Stimulated activated naive B cell treated with anti-CD40 and anti-IgM and Interleukin-4, amounts not matched to agents 10 μg/mL and 1 μg/mL and 100 μg/mL, for 72 hours (primary cell): ENCODE measurements at places on chromosomes 3 and 15.

- no peak for DNase-seq
Measured at GRCh38 chr3:118637846-118638245, 396.8 kb downstream of the IGSF11 start.

GRCh38 chr3:41317718-41318117 is 118.4 kb downstream of the CTNNB1 start:
- DNase-seq: no peak

GRCh38 chr3:83092521-83093221 is 1331.2 kb upstream of the GBE1 start:
- DNase-seq: no peak

DNA sequence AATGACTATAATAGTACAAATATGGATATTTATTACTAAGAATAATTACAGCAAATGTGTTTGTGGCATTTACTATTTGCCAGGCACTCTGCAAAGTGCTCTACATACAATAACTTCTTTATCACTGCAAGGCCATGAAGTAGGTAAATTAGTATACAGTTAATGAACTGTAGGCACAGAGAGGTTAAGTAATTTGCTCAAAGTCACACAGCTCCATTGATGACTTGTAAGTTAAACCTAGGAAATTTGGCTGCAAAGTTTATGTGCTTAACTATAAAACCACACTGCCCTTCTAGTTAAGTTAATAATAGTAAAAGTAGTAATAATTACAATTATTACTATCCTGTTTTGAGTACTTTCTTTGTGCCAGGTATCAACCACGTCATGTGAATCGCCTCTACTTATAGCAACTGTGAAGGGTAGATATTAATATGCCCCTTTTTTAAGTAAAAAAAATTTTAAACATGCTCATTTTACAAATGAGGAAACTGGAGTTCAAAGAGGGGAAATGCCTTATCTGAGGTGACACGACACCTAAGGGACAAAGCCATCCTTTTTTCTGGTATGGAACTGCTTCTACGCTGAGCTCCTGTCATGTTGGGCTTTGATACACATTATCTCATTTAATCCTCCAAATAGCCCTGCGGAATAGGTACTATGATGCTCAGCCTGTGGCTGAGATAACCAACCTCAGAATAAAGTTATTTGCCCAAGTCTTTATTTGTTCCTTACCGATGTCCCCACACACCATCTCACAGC is 8.5 kb downstream of the BHLHE40 start:
- no peak for DNase-seq

GRCh38 chr3:114370537-114371174 is 76.8 kb downstream of the TIGIT start:
- DNase-seq: no peak

DNA sequence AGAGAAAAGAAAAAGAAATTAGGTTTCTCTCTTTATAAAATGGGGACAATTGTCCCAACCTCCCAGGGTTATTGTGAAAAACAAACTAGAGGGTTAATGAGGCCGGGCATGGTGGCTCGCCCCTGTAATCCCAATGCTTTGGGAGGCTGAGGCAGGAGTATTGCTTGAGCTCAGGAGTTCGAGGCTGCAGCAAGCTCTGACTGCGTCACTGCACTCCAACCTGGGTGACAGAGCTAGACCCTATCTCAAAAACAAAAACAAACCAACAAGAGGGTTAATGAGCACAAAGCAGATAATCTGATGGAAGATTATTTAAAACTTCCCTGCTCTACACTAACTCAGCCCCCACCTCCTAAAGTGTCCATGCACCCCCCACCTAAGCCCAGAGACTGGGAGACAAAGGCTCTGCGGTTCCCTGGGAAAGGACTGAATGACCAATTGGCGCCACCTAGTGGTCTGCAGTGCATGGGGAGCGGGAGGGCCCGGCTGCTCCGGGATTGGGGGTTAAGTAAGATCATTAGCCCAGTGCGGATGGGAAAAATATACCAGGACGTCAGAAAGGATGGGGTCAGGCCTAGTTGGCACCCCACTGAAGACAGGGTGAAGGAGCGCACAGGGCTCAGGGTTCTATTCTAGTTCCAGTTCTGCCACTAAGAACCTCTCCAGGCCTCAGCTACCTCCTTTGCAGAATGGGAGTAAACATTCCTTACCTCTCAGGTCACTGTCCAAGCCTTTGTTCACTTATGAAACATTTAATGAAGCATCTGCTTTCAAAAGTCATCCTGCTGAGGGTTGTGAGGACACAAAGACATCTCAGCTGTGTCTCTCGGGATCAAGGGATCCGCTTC is 15.6 kb downstream of the PIF1 start:
- DNase-seq: peak; percentile 37

DNA sequence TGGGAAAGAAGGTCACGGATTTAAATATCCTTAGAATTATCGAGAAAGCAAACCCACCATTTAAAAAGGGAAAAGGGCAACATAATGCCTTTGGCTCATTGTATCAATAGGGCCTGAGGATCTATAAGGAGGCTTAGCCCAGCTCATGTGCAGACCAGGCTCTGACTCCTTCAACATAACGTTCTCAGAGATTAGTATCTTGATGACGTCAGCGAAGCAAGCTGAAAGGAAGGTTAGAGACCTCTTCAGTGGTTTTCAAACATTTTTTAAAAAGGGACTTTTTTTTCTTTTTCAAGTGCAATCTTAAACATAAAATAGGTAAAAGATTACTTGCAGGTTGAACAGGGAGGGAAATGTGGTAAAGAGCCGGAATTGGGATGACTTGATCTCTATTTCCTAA is 463.9 kb upstream of the ADAMTS9 start:
- no peak for DNase-seq

GRCh38 chr3:25547943-25548674 is 116.6 kb downstream of the TOP2B start:
- DNase-seq: no peak

- no peak for DNase-seq
Measured at GRCh38 chr3:117610156-117610555, 900.6 kb downstream of the TUSC7 start.

- no peak for DNase-seq
Measured at GRCh38 chr3:109353057-109353456, 15.7 kb upstream of the DPPA4 start.

DNA sequence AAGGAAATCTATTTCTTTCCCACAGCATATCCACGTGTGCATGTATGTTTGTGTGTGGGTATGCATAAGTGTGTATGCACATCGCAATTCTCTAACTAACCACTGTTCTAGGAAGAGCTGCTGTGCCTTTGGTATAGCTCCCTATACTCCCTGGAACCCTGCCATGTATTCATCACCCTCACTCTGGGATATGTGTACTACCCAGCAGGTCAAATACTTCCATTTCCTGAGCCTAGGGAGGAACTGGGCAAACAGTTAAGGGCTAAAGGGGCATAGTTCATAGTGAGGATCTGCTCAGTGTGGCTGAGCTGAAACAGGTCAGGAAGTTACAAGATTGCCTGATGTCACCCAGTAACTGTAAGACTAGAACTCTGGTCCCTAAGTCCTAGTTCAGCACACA is 260.4 kb downstream of the RPLP1 start:
- no peak for DNase-seq

DNA sequence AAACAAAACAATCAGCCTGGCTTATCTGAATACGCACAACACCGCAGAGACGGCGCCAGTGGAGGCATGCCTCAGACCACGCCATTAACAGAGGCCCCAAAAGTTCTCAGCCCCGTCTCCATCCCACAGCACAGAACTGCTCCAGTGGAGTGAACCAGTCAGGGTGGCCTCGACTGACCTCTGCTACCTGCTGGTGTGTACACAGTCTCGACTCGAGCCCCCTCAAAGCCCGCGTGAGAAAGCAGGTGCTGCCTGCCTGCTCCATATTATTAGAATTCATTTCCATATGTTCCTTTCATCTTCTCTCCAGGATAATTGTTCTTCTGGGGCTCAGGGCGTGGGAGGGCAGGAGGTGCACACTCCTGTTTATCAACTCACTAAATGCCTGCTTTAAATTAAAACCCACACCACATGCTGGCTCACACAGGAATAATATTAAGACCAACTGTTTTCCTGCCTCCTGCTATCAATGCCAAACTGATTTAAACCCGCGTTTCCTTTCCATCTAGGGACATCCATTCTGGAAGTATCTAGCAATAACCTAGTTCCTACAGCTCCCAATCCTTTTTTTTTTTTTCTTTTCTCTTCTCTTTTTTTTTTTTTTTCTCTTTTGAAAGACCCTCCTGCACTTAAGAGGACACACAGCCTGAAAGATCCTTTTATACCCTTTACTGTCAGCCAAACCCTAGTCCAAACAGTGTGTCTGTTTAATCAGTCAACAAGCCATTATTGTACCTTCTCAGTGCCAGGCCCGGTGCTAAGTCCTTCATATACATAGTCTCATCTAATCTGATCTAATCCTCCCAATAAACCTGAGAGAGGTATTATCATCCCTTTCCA is 101.2 kb downstream of the TLE3 start:
- DNase-seq: no peak

DNA sequence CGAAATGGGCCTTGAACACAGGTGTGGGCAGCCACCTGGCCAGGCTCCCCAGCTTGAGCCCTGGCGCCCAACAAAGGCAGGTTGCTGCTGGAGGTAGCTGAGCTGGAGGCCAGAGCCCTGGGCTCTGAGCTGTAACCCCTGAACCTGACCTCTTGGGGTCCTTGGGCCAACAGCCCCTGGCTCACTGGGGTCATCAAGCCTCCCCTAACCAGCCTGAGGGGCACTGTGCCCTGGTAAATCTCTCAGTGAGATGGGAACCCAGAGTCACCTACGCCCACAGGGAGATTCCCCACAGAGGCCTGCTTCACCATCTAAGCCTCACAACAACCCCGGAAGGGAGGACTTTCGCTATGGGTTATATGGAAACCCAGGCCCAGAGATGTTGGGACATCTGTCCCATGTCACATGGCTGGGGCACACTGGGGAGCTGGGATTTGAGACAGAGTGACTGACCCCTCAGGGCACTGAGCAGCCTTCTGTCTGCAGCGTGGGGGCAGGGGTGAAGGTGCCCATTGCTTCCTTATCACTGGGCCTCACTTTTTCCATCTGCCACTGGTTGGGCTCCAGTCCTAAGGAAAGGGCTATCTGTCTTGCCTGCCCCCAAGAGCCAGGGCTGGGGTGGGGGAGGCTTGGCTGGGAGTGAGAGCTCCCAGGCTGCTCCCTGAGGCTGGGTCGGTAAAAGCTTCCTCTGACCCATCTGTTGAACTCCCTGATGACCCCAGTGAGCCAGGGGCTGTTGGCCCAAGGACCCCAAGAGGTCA is 59.1 kb downstream of the IQSEC1 start:
- DNase-seq: no peak

DNA sequence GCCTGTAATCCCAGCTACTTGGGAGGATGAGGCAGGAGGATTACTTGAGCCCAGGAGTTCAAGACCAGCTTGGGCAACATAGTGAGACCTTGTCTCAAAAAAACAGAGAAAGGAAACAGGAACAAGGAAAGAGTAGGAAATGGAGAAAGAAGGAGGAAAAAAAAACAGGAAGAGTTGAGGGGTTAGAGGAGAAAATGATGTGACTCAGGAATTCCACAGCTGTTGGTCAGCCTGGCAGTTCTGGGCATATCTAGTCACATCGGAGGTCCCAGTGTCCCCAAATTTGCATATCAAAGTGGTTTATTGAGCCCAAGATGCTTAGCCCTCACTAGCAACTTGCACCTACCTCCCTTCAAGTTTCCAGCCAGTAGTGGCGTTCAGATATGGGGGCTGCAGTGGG is 18.8 kb upstream of the JMJD7 start:
- no peak for DNase-seq

DNA sequence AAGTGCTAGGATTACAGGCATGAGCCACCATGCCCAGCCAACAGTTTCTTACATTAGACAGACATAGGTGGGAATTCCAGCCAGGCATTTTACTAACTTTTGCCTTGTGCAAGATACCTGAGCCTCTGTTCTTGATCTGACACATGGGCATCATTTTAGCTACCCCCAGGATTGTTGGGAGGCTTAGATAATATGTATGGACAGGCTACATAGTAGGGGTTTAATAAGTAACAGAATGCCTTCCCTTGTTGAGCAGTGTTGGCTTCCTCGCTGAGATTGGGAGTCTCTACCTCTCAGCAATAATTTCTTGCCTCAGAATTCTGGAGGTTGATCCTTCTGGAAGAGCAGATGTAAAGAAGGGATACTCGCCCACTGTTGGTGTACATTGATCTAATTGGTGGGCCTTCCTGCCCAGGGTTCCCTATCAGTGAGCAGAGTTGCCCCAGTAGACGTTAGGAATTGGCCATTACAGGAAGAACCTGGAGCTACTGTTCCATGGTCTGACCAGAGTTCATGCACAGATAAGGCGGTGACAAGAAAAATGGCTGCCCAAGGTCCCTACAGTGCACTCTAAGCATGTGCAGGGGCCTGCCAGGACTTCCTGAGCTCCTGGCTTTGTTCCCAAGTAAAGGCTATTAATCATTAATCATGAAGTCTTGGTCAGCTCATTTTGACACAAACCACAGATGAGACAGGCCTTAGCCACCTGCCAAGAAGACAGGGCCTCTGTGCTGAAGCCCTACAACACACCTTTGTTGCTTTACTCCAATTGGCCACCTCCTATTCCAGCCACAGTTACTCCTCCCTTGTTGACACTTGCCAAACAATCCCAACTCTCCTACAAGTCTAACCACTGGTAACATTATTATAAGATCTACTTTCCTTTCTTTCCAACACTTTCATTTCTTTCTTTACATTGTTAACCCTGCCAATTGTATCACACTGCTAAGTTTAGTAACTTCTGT is 5.0 kb upstream of the IL17RE start:
- no peak for DNase-seq

- DNase-seq: no peak
Measured at GRCh38 chr3:21795152-21795837, 44.3 kb upstream of the ZNF385D start.

DNA sequence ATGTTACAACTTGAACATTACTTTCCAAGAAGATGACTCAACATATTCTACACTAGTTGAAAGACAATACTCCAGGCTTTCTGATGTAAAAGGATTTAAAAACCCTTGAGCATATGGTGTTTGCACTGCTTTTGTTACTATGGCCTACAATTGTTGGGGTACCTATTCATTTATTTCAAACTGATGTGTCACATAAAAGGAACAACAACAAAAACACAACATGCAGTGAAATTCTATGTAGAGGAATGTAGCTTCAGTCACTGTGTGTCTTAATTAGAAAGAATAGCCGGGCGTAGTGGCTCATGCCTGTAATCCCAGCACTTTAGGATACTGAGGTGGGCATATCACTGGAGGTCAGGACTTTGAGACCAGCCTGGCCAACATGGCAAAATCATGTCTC is 1.6 kb downstream of the SPATA16 start:
- DNase-seq: no peak

- DNase-seq: no peak
Measured at GRCh38 chr15:100078511-100079220, 263.1 kb downstream of the ADAMTS17 start.

DNA sequence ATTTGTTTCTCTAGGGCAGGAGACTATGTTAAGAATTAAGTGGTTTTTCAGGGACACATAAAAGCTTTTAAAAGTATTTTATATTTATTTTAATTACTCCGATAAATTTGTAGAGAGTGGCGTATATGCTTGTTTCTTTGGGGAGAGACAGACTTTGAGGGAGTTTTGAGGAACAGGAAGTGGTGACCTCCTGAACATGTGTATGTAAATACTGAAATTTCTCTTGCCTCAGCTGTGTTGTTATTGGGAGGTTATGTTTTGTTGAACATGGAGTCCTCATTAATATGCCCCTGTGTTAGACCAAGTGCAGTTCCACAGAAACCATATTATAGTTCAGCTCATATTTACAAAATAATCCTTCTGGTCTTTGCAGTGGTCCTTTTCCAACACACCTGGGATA is 41.8 kb upstream of the UTS2B start:
- DNase-seq: no peak

- no peak for DNase-seq
Measured at GRCh38 chr15:100707229-100707628, 104.8 kb downstream of the ASB7 start.

GRCh38 chr15:100115711-100116090 is 226.1 kb downstream of the ADAMTS17 start:
- DNase-seq: no peak

GRCh38 chr3:182692695-182693094 is 100.6 kb upstream of the ATP11B start:
- no peak for DNase-seq
